ENCODE measurements at places on chromosomes 7 and 10.

- DNase-seq: no peak
These were observed 30.5 kb downstream of the PLXNA4 start for GRCh38 chr7:132545756-132546155.

- no peak for DNase-seq
These were observed 106.0 kb downstream of the DIP2C start for GRCh38 chr10:583433-583832.

DNA sequence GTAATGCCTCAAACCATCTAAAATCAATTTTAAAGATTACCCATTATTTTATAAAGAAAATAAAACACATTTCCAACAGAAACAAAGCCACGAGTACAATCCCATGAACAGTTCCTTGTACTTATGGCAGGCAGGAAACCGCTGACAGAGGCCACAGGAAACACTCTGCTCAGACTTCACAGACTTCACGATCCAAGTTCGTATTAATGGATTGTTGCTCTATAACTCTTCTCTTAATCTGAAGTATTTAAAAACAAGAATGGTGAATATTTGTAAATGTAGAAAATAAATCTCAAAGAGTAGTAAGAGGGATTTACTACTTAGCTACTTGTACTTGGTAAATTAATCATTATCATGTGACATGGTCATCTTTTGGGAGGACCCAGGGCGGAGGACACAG is 78.3 kb downstream of the SNX10 start:
- DNase-seq: no peak

DNA sequence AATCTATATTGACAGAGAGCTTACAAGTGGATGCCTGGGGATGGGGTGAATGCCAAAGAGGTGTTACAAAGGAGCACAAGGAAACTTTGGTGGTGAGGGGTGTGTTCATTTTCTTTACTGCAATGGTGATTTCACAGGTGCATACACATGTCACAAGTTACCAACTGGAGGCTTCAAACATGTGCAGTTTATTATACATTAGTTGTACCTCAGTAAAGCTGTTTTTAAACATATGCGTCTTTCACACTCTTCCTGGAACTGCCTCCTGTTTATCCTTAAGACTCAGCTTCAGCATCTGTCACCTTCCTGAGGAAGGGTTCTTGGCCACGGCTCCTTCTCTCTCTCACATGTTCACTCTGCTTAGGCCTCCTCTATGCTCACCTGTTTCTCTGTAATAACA is 731.5 kb downstream of the PARD3 start:
- DNase-seq: no peak

DNA sequence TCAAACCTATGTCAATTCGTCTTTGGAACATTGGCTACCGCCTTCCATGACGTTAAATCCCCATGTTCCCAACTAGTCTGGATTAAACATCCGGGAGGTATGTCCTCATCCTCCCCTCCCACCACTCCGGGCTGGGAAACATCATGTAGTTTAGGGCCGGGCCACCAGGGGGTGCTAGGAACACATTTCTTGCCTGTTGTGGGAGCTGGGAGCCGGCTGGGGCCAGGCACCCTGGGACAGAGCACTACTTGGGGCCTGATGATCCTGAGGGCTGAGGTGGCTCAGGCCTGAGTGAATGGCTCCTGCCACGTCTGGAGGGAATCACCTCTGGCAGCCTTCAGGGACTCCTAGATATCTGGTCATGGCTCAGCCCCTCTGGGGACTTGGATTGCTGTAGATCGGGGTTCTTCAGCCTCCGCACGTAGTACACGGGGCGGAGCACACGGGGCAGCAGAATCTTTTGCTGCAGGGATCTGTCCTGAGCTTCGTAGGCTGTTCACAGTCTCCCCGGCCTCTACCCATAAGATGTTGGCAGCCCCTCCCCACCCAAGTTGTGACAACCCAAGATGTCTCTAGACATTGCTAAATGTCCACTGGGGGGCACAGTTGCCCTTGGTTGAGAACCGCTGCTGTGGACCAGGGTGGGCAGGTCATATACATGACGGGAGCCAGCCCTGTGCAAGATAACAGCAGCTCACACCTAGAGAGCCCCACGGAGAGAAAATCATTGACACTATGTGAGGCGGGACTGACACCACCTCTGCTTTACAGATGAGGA is 141.2 kb upstream of the ZNF716 start:
- DNase-seq: no peak

DNA sequence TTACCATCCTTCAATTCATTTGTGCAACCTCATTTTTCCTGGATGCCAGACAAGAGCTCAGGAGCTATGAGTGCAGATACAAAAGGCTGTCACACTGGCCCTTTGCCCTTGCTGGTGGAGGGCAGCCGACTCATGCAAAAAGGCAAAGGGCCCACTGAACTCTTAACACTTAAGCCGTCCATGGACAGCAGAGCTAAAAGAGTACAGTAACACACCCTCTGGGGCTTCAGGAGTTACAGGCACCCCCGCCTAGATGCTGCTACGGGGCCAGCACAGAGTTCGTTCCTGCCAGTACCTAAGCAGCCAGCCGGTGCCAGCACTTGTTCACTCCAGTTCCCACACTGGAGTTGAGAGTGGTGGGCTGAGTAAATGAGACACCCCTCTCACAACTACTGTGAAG is 69.9 kb upstream of the MRLN start:
- DNase-seq: no peak

DNA sequence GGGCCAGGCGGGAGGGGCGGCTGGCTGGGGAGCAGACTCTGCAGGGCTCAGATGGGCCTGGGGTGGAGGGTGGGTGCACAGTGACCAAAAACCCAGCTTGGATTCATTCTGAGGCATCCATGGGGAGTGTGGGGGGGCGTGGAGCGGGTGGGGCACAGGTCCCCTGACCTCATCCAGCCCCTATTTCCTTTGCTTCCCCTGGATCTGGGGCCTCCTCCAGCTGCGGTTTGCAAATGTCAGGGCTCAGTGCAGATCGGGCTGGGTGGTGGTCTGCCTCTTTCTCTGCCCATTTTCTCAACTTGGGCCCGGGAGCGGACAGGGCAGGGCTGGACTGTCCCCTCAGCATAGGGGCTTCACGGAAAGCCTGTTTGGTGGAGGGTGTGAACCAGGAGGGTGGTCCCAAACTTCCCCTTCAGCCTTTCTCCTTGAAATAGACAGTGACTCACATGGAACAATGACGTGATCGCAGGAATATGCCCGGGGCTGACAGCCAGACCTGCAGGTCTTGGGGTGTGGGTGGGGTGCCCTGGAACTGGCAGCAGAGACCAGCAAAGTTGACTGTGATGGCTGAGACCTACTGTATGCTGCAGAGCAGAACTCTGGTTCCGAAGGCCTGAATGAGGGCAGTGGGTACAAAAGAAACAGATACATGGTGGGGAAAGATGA is 72.9 kb upstream of the PODXL start:
- no peak for DNase-seq

DNA sequence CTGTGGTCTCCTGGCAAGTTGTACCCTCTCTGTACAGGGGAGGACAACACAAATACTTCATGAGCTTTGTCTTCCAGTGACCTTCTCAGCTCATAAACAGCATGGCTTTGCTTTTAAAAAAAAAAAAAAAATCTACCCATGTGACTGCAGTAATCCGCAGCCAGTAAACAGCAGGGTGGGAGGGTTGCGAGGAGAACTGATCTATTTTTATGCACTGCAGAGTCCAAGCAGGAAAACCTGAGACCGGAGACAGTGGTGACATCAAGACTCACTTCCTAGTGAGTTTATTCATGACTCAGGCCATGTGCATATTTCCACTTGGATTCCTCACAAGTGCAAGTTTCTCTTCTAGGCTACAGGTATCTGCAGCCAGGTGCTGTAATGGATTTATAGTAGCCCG is 127.9 kb downstream of the NRF1 start:
- no peak for DNase-seq

Measured in glutamatergic neuron (in vitro differentiated cells).